ENCODE measurements at places on chromosomes 4 and X.

DNA sequence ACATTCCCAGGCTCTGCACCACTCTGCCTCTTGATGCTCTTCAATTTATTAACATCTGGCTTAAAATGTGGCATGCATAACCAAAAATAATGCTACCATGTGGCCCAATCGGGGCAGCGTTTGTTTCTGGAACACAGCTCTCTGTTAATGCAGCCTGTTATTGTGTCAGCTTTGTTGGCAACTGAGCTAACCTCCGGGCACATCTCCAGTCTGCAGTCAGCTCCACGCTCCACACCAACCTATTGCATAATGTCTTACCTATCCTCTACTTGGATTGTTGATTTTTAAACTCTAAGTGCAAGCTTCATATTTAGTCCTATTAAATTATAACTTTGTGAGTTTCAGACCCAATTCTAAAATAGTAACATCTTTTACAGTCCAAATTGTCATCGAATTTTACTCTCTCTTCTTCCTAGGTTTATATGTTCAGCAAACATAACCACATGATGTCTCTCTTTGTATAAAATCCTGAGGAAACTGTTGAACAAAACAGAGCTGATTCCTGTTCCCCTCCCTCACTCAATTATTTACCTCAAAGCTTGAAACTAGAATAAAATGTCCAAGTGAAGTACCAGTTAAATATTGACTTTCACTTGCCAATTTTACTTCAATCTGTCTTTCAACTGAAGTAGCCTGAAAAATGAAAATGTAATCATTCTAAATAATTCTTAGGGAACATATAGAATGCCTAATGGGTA lies 92.2 kb upstream of the RAPGEF2 start:
- DNase-seq, result no peak

GRCh38 chr4:99723612-99724011 lies 66.0 kb upstream of the C4orf54 start:
- DNase-seq, result no peak

GRCh38 chr4:150229520-150229919 lies 151.3 kb downstream of the DCLK2 start:
- no peak for DNase-seq

DNA sequence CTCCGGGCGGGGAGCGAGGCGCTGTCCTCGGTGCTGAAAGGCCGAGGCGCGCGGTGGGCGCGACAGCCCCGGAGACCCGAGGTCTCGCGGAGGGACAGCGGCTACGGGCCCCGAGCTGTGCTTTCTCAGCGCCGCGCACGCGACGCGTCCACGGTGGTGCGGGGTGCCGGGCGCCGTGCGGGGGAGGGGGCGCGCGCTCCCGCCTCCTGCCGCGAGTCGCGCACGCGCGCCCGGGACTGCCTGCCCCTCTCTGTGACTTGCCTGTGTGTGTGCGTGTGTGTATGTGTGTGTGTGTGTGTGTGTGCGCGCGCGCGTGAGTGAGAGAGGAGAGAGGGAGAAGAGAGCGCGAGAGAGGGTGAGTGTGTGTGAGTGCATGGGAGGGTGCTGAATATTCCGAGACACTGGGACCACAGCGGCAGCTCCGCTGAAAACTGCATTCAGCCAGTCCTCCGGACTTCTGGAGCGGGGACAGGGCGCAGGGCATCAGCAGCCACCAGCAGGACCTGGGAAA lies at the start of gene GRIA2:
Gene GRIA2, plus strand, starts transcription at position 358 of the 511 bp plus-strand sequence. CDS start 315 bp downstream, outside the sequence.
- no peak for DNase-seq

GRCh38 chr4:34046580-34046979 lies 2197.7 kb downstream of the ARAP2 start:
- DNase-seq, result no peak

DNA sequence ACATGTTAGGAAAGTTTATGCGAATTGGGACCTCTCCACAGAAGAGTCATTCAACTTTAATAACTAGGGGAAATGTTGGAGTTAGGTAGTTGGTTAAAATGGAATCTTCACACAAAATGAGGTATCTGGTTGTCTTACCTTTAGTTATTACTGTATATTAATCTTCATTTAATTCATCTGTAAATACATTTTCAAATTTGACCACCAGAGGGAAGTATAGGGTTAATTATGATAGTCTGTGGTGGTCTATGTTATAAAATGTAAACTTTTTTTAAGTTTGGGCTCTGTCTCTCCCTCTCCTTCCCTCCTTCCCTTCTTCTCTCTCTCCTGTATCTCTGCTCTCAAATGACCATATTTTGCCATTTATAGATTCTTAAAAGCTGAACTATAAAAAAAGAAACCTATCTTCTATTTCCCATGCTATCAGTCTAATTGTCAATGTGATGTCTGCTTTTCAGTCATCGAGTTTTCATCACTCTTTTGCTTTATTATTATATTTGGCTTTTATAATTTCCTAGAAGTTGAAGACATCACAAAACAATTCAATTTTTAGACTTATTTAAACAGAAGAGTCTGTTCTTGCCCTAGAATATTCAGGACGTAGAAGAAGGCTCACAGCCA lies 49.8 kb downstream of the TMEM144 start:
- no peak for DNase-seq

GRCh38 chr4:98919996-98920395 lies 8.9 kb downstream of the EIF4E start:
- no peak for DNase-seq
